ENCODE measurements at places on chromosomes 7 and 10. TPM values are rescaled to one million over a fixed set of nuclear protein-coding genes. Genes with fewer than 3 reads are reported as not detected.

The TMEM139 gene
- total RNA-seq = 0.70 TPM

The TDRD1 gene
- 0.76 TPM for total RNA-seq

The RSPH10B2 gene
- total RNA-seq = 0.24 TPM

DNA sequence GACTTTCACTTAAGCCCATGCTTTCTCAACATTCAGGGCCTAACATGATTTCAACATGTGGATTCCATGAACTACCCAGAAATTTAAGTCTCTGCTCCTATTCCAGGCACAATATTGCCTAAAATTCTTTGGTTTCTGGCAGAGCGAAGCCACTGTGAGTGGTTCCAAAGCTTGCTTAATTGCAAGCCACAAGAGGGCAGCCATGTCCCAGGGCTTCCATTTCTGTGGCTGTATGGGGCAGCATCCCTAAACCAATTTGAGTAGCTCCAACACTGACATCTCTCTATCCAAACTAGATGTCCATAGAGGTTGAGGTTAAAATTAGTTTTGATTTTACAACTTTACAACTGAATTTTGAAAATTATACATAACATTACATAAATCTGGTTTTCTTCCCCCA is 56.3 kb upstream of the MDFIC start:
- DNase-seq = peak; percentile 74

- no peak for DNase-seq
These were observed at the start of gene PRSS2 for GRCh38 chr7:142770661-142771352. PRSS2 (plus strand) TSS chr7:142770970; CDS start chr7:142770983, 13 bp downstream.
